SJCRH30 (cell line): ENCODE measurements at places on chromosomes 13 and 19. TPM values are rescaled to one million over a fixed set of nuclear protein-coding genes. Genes with fewer than 3 reads are reported as not detected.

The GPR12 gene
- total RNA-seq = not detected in 2 replicates

The KLK1 gene
- total RNA-seq = 0.13 and 0.18 TPM in 2 replicates

GRCh38 chr19:8466018-8466417 is 21.2 kb downstream of the HNRNPM start:
- DNase-seq = no peak
- peaks cover 7% of the 10 kb centered on the region for H3K4me1 ChIP-seq
- H3K4me3 ChIP-seq = no peak overlapping the region
- H3K27me3 ChIP-seq = no peaks in the 10 kb centered on the region
- no peak overlapping the region for H3K27ac ChIP-seq
- peaks cover 89% of the 10 kb centered on the region for H3K36me3 ChIP-seq

DNA sequence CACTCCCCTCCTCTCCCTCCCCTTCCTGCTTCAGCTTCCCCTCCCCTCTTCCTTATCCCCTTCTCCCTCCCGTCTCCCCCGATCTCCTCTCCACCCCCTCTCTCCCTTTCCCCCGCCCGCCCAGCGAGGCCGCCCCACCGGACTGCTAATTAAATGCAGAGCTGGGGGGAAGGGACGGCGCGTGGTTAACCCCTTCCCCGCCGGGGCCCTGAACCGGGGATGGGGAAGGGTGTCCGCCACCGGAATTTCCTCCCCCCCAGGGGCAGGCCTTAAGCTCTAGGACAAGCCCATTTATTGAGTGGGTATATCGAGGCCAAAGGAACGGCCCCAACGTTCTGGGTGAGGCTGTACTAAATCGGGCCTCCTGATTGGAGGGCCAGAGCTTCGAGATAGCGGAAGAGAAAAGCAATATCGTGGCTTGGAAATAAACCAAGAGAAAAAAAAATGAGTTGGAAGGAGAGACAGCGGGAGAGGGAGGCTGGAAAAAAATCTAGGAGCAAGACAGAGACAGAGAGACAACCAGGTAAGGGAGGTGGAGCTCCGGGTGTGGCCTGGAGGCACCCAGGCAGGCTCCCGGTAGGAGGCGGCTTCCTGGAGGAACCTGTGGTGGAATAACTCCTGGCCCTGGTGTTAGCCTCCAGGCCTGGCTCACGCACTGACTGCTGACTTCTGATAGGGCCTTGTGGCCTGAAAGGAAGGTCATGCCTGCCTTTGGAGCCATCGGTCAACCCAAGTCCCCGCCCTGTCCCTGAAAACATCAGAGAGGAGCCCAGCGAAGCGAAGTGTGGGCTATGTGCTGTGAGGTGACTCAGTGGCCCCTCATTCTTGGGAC is 11.6 kb upstream of the JUND start:
- peak; percentile 84 for DNase-seq
- H3K36me3 ChIP-seq = no peaks in the 10 kb centered on the region
- H3K4me1 ChIP-seq = peaks cover 22% of the 10 kb centered on the region
- H3K27ac ChIP-seq = no peak overlapping the region
- no peaks in the 10 kb centered on the region for H3K27me3 ChIP-seq
- H3K4me3 ChIP-seq = peak overlapping the region; percentile 61

DNA sequence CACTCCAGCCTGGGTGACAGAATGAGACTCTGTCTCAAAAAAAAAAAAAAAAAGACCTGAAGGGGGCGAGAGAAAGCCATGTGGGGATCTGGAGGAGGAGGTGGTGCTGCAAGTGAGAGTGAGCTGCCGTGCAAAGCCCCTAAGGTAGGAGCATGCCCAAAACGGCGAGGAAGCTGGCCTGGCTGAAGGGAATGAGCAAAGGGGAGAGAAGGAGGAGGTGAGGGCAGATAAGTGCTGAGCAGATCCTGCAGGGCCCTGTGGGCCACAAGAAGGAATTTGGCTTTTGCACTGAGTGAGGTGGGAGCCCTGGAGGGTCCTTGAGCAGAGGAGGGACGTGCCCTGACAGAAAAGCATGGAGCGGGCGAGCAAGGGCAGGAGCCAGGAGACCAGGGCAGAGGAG is 19.4 kb upstream of the ADGRE5 start:
- no peak overlapping the region for H3K4me3 ChIP-seq
- 0 out of 2 replicates have a peak, but pooled peaks cover 2% of the 10 kb centered on the region for H3K4me1 ChIP-seq
- H3K27ac ChIP-seq = no peak overlapping the region
- no peaks in the 10 kb centered on the region for H3K36me3 ChIP-seq

The CEACAM1 gene
- not detected in 2 replicates for total RNA-seq
